ENCODE measurements at places on chromosomes 13 and 19. TPM values are rescaled to one million over a fixed set of nuclear protein-coding genes. Genes with fewer than 3 reads are reported as not detected.

PLK5 gene
- not detected for total RNA-seq

LNX2 gene
- 10.9 TPM for total RNA-seq

- no peak for DNase-seq
These were observed 12.2 kb downstream of the ZNF296 start for GRCh38 chr19:45063851-45064801.

BEST2 gene
- not detected for total RNA-seq

- no peak for DNase-seq
These were observed 9.0 kb downstream of the COL4A1 start for GRCh38 chr13:110297766-110298504.

DNA sequence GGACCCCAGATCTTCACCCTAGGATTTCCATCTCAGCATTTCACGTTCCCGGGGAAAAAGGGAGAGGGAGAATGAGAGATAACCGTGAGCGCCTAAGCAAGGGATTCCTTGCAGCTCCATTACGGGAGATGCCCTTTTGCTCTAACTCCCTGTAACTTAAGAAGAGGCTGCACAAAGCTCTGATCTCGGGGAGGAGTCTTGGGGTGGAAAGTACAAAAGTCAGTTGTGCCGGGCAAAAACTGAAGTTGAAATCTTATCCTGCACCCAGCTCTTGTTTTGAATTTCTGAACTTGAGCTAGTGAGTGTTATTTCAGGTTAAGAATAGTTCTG is 256.4 kb upstream of the SOX21 start:
- no peak for DNase-seq

GRCh38 chr13:106357198-106357597 is 178.3 kb downstream of the EFNB2 start:
- DNase-seq: no peak

GRCh38 chr19:58516246-58516836 is 3.3 kb downstream of the ZBTB45 start:
- no peak for DNase-seq

TNFRSF19 gene
- total RNA-seq: 3.1 TPM

DNA sequence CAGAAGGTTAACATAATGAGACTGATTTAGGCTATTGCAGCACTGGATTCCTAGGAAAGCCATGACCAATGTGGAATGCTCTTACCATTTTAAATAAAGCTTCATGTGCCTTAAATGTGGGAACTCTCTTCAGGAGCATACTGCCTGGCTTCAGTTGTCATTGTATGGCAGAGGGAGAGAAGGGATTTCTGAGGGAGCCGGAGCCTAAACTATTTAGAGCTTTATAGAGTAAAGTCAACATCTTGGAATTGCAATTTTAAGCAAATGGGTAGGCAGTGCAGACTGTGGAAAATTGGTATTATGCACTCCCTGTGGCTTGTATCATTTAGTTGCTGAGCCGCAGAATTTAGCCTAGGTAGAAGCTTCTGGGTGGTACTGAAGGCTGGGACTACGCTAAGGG is 2041.4 kb downstream of the PCDH9 start:
- DNase-seq: no peak

- DNase-seq: no peak
These were observed 94.5 kb upstream of the TM9SF2 start for GRCh38 chr13:99406799-99407201.

- DNase-seq: no peak
These were observed 238.0 kb downstream of the PCDH9 start for GRCh38 chr13:66992183-66992582.

GRCh38 chr19:16885166-16885565 is 3.6 kb upstream of the F2RL3 start:
- no peak for DNase-seq

- no peak for DNase-seq
These were observed 4.6 kb upstream of the KBTBD6 start for GRCh38 chr13:41137241-41137640.

HSPB6 gene
- total RNA-seq: 188 TPM

GRCh38 chr19:42850981-42851717 is 28.4 kb downstream of the PSG1 start:
- peak; percentile 79 for DNase-seq

ERICH6B gene
- not detected for total RNA-seq

ZNF440 gene
- total RNA-seq: 11.1 TPM

- DNase-seq: no peak
These were observed 1781.7 kb upstream of the PRR20A start for GRCh38 chr13:55359067-55359466.

GRCh38 chr13:60334310-60334709 is 62.7 kb upstream of the TDRD3 start:
- DNase-seq: no peak

GRCh38 chr13:113207890-113208420 is 514 bp downstream of the PCID2 start:
- DNase-seq: no peak

DNA sequence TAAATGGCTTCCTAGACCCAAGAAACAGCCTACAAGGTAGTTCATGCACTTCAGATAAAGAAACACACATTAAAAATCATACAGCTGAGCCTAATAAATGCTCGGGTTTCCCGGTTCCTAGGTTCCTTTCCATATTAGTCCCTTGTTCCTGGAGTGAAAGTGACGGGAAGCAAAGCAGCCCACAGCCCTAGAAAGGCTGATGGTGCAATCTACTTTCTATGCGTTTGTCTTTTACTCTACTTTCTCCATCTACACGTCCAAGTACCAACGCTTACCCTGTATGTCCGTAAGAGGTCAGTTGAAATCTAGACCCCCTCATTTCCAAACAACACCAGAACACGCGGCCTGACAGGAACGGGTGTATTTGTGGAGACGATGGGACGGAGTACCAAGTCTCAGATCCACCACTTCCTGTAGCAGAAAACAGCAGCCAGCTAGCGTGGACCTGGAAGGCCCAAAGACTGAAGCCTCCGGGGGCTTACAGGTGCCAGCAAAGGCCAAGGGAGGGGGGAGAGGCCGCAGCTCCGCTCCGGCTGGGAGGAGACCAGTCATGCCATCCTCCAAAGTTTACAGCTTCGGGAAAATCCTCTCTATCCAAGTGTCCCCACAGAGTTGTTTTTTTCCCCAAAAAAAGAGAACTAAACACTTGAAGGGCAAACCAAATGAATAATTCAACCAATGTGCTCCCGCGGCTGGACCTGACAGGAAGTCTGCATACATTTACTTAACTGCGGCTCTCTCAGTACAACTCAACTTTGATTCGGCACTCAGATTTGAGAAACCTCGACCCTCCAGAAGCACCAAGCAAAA is 34.1 kb downstream of the STK24 start:
- peak; percentile 52 for DNase-seq

GRCh38 chr19:37342753-37343152 is 28.1 kb upstream of the ZNF527 start:
- DNase-seq: no peak

NAPSA gene
- total RNA-seq: not detected

GRCh38 chr19:20388706-20389225 is 176.8 kb downstream of the ZNF737 start:
- DNase-seq: no peak

All from sigmoid colon (tissue), 7 donors.